CD4-positive, alpha-beta memory T cell (primary cell): ENCODE measurements at places on chromosomes 5 and 9. TPM values are rescaled to one million over a fixed set of nuclear protein-coding genes. Genes with fewer than 3 reads are reported as not detected.
A peak's percentile ranks its signal among the peaks of the same experiment; 100 is the strongest.

DNA sequence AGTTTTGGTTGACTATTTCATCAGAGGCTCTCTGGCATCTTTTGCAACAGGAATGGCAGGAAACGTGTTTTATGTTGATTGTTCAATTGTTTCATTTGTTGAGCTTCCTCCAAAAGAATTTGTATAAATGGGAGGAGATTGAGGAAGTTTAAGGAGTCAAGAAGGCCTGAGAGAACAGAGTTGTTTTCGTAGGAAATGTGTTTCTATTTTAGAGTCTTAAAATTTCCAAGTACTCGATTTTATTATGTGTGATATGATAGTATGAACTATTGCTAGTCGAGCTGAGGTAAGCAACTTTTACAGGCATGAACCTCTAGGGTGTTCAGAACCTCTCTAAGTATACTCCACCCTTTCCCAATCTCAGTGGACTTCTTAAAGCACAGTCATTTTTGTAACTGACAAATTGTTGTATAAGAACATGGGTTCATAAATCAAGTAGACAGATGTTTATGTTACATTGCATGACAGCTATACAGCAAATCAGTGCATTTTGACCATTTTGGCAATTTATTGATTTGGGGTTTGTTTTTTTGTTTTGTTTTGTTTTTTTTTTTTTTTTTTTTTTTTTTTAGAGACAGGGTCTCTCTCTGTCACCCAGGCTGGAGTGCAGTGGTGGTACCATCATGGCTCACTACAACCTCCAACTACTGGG lies 47.4 kb downstream of the POLK start:
- no peaks in the 10 kb centered on the region for H3K4me1 ChIP-seq
- no peaks in the 10 kb centered on the region for H3K36me3 ChIP-seq
- DNase-seq = no peak
- H3K27me3 ChIP-seq = no peaks in the 10 kb centered on the region
- H3K27ac ChIP-seq = no peak overlapping the region

DNA sequence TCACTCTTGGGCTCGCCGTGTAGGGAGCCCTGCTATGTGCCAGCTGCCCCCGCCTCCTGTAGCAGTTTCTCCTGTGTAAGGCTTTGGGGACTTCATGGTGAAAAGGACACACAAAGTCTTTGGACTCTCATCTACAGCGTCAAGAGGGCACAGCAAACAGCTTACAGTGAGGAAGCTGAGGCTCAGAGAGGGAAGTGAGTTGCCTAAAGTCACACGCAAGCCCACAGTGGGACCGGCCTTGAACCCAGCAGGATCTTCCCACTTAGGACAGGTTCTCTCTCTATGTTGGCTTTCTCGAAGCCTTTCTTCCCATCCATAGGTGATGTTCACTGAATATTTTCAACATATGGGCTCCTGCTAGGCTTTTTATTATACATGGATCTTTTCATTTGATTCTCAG lies 9.8 kb upstream of the PRRX2 start:
- no peak for DNase-seq
- no peak overlapping the region for H3K27ac ChIP-seq
- no peaks in the 10 kb centered on the region for H3K4me1 ChIP-seq
- H3K36me3 ChIP-seq = no peaks in the 10 kb centered on the region
- H3K27me3 ChIP-seq = no peaks in the 10 kb centered on the region

DNA sequence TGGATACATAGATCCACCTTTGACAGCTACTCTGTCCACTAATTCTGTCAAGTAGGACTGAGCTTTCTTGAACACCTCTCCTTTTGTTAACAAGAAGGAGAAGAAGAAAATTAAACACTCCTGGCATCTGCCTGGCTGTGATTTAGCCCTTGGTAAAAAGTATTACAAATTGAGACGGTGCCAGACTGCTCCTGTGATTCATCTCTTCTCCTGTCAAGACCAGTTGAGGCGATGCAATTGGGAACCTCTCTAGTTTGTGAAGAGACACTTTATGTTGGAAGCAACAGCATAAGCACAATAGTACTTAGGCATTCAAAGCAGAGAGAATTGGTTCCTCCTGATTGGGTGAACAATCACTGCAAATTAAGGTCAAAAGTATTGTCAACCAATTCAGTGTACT lies 72.7 kb downstream of the GHR start:
- H3K27ac ChIP-seq = no peak overlapping the region
- no peak overlapping the region for H3K4me3 ChIP-seq
- DNase-seq = no peak
- H3K36me3 ChIP-seq = no peaks in the 10 kb centered on the region
- no peaks in the 10 kb centered on the region for H3K4me1 ChIP-seq

DNA sequence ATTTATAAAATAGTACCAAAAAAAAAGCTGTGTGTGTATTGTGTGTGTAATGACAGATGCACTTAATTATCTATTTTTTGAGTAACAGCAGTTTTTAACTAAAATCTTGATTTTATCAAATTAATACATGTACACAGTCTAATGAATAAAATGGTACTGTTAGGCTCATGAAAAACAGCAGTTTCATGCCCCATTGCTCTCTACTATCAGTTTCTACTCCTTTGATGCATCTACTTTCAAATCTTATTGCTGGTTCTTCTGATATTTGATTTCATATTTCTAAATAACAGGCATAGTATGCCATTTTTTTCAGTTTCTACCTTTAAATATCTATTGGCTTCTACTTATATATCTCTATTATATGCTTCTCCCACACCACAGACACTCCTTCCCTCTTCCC lies 117.4 kb downstream of the CCDC171 start:
- DNase-seq = no peak
- H3K36me3 ChIP-seq = no peaks in the 10 kb centered on the region
- H3K27me3 ChIP-seq = no peaks in the 10 kb centered on the region
- H3K4me1 ChIP-seq = no peaks in the 10 kb centered on the region
- no peak overlapping the region for H3K27ac ChIP-seq

GRCh38 chr5:123875561-123876275 lies 363.7 kb downstream of the CSNK1G3 start:
- H3K36me3 ChIP-seq = no peaks in the 10 kb centered on the region
- no peaks in the 10 kb centered on the region for H3K4me1 ChIP-seq
- DNase-seq = no peak
- H3K27ac ChIP-seq = no peak overlapping the region
- no peaks in the 10 kb centered on the region for H3K27me3 ChIP-seq

- H3K4me1 ChIP-seq = no peaks in the 10 kb centered on the region
- H3K27me3 ChIP-seq = no peaks in the 10 kb centered on the region
- H3K4me3 ChIP-seq = no peak overlapping the region
- H3K36me3 ChIP-seq = no peaks in the 10 kb centered on the region
- no peak for DNase-seq
These were observed 282.4 kb upstream of the ADAMTS16 start for GRCh38 chr5:4857761-4858160.

- no peak within 1 kb of the TSS for H3K27ac ChIP-seq
- no peaks in the 10 kb centered on the region for H3K27me3 ChIP-seq
- no peak within 1 kb of the TSS for H3K4me3 ChIP-seq
- no peaks in the 10 kb centered on the region for H3K36me3 ChIP-seq
- peak; percentile 6 for DNase-seq
- peaks cover 7% of the 10 kb centered on the region for H3K4me1 ChIP-seq
These were observed at the start of gene PDGFRB for GRCh38 chr5:150155258-150156026. Gene PDGFRB, minus strand, starts transcription at chr5:150155845. Its CDS starts 18,798 bp downstream, at chr5:150137047.

DNA sequence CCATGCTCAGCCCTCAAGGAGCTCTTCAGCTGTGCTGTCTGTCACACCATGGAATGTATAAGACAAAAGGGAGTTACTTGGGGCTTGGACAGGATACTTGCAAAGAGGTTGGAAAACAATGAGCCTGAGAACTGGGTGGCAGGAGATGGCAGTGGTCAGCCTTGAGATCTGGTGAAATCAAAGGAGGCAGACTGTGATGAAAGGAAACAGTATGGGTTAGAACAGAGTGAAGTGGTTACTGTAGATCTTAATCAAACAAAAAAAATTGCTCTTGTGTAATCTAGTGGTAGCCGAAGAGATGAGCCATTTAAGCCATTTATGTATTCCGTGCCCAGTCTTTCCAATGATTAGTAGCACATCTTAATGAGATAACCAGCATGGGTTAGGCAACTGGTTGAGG lies 142.2 kb downstream of the SV2C start:
- no peak overlapping the region for H3K4me3 ChIP-seq
- H3K27me3 ChIP-seq = no peaks in the 10 kb centered on the region
- no peak overlapping the region for H3K27ac ChIP-seq
- H3K4me1 ChIP-seq = no peaks in the 10 kb centered on the region
- DNase-seq = no peak

GRCh38 chr5:55904152-55904551 lies 53.0 kb downstream of the IL31RA start:
- H3K27me3 ChIP-seq = no peaks in the 10 kb centered on the region
- H3K27ac ChIP-seq = no peak overlapping the region
- H3K36me3 ChIP-seq = no peaks in the 10 kb centered on the region
- H3K4me3 ChIP-seq = no peak overlapping the region
- no peak for DNase-seq
- H3K4me1 ChIP-seq = peaks cover 25% of the 10 kb centered on the region

DNA sequence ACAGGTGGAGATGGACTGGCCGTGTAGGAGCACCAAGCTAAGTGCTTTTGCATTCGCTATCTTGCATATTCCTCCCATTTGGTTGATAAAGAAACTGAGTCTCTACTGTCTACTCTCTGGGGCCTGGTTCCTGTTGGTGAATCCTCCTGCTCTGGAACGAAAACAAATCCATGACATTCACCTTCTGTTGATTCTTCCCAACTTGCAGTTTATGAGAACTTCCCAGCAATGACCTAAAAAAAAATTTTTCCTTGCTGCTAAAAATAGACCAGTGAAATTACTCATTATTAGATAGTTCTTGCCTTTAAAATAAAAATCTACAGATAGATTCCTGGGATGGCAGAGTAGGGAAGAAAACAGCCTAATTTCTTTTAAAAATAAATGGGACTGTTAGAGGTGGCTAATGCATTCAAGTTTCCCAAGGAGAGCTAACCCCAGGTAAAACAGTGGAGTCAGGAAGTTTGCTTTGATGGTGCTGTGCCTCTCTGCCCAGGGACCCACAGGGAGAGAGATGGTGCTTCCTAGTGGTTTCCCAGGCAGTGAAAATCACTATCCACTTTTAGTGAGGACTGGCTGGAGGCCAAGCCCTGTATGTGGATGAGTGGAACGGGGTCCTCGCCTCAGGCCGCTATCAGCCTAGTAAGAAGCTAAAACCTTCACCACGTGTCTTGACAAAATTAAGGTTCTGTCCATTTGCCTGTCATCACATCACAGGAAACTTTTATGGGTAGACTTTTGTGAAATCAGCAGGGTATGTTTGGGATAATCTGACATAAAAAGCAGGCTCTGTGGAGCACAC lies 68.4 kb upstream of the NR3C1 start:
- H3K4me1 ChIP-seq = no peaks in the 10 kb centered on the region
- no peak overlapping the region for H3K27ac ChIP-seq
- no peak for DNase-seq
- no peaks in the 10 kb centered on the region for H3K27me3 ChIP-seq
- no peak overlapping the region for H3K4me3 ChIP-seq

GRCh38 chr5:30725073-30725472 lies 468.4 kb upstream of the CDH6 start:
- H3K36me3 ChIP-seq = no peaks in the 10 kb centered on the region
- H3K27me3 ChIP-seq = no peaks in the 10 kb centered on the region
- H3K4me1 ChIP-seq = no peaks in the 10 kb centered on the region

GRCh38 chr5:168865968-168866367 lies 286.8 kb upstream of the PANK3 start:
- H3K27ac ChIP-seq = no peak overlapping the region
- H3K4me1 ChIP-seq = no peaks in the 10 kb centered on the region
- no peak for DNase-seq
- H3K4me3 ChIP-seq = no peak overlapping the region
- no peaks in the 10 kb centered on the region for H3K27me3 ChIP-seq

GRCh38 chr5:55383254-55383653 lies 75.5 kb downstream of the MTREX start:
- H3K27me3 ChIP-seq = no peaks in the 10 kb centered on the region
- no peaks in the 10 kb centered on the region for H3K4me1 ChIP-seq
- H3K27ac ChIP-seq = no peak overlapping the region
- peaks cover 9% of the 10 kb centered on the region for H3K36me3 ChIP-seq

DNA sequence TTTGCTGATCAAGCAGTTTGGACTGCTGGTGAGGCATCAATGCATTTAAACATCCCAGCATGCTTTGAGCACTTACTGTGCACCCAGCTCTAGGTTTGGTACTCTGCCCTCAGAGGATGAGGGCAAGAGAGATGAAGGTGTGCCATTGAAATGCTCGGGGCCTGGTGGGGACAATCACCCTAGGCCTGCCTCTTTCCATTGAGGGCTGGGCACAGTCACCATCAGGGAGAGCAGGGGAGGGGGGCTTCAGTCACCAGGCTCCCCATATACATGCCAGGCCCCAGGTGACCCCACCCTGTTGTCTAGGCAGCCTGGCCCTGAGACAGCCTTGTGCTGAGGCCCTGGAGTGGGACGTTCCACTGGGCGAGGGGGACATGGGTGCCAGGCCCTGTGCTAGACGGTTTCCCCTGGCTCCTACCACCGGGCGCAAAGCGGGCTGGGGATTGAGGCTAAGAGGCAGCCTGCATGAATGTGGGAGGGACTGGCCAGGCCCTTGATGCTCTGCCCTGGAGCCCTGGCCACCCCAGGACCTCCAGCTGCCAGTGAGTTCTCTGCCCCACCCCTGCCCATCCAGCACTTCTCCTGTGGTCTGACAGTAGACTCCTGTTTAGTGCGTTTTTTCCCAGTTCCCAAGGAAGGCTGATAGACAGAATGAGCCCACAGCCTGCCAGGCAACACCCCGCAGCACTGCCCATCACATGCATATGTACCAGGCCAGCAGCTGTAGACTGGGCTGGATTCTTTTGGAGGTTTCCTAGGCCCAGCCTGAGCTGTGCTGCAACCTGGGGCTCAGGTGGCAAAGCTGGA lies 18.9 kb downstream of the TCF7 start:
- H3K27me3 ChIP-seq = no peaks in the 10 kb centered on the region
- no peak overlapping the region for H3K4me3 ChIP-seq
- no peak for DNase-seq
- peaks cover 86% of the 10 kb centered on the region for H3K36me3 ChIP-seq

DNA sequence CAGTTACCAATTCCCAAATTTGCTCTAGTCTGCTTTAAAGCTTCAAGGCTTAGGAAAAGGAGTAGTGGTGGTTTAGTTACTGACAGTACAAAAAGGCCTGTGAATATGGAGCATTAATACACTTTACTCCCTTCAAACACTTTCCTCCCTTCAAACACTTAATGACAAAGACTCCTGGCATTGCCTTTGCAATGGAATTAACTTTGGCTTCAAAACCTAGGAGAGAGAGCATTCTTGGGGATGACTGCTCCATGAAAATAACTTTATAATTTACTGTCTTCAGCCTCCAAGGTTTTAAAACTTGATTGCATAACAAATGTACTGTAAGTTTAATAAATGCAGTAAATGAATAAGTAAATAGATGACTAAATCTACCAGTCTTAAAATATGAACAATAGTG lies 185.6 kb downstream of the TRPM3 start:
- no peak for DNase-seq
- H3K27me3 ChIP-seq = no peaks in the 10 kb centered on the region
- no peak overlapping the region for H3K4me3 ChIP-seq
- no peaks in the 10 kb centered on the region for H3K4me1 ChIP-seq

- DNase-seq = no peak
- no peak overlapping the region for H3K27ac ChIP-seq
- H3K4me1 ChIP-seq = no peaks in the 10 kb centered on the region
- no peak overlapping the region for H3K4me3 ChIP-seq
- no peaks in the 10 kb centered on the region for H3K27me3 ChIP-seq
These were observed 15.7 kb downstream of the NFX1 start for GRCh38 chr9:33306037-33306436.

- no peaks in the 10 kb centered on the region for H3K4me1 ChIP-seq
- H3K27ac ChIP-seq = no peak overlapping the region
- H3K4me3 ChIP-seq = no peak overlapping the region
- no peaks in the 10 kb centered on the region for H3K27me3 ChIP-seq
These were observed 16.8 kb downstream of the TNFSF15 start for GRCh38 chr9:114789006-114789405.

GRCh38 chr5:138051441-138052296 lies 18.8 kb upstream of the FAM13B start:
- no peak overlapping the region for H3K4me3 ChIP-seq
- H3K27ac ChIP-seq = no peak overlapping the region
- no peaks in the 10 kb centered on the region for H3K36me3 ChIP-seq
- no peaks in the 10 kb centered on the region for H3K4me1 ChIP-seq

Gene MSX2
- total RNA-seq = not detected

Gene ATOSB
- total RNA-seq = 9.1 TPM

Gene ORM2
- total RNA-seq = not detected
